Peyer's patch (tissue), 4 donors: ENCODE measurements at places on chromosomes 7 and 10.

- DNase-seq, result no peak
Measured at GRCh38 chr10:60236869-60237524, 152.7 kb downstream of the ANK3 start.

DNA sequence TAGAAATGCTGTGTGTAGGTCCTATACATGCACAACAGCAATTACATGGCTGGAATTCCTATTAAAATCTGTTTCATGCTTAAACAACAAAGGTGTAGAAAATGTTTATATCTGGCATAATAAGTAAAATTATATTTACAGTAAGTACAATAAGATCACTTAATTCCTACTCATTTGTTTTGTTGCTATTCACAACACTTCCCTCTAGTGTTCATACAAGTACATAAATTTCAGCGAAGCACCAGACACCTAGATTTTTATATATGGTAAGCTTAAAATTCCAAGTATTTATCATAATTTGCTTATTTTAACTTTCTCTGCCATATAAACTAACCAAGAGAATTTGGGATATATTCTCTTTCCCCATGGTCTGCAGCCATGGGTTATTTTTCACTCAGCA lies 51.8 kb upstream of the ANK3 start:
- DNase-seq, result no peak

DNA sequence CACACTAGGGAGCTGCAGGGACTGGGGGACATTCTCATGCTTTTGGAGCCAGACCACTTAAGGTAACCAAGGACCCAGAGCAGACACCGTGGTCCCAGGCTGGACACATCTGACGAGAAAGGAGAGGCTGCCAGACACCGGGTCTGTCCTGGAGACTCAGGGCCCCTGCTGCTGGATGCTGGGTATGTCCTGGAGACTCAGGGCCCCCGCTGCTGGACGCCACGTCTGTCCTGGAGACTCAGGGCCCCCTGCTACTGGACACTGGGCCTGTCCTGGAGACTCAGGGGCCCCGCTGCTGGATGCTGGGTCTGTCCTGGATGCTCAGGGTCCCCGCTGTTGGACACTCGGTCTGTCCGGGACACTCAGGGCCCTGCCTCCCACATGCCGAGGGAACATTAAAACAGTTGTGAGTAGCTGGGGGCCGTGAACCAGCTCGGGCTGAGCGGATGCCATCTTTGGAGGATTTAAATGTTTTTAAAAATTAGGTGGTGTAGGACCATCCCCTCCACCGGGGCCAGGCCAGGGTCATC lies 249.7 kb downstream of the DNAJB6 start:
- DNase-seq, result no peak

- no peak for DNase-seq
Measured at GRCh38 chr7:96238474-96238873, 83.4 kb downstream of the SLC25A13 start.

DNA sequence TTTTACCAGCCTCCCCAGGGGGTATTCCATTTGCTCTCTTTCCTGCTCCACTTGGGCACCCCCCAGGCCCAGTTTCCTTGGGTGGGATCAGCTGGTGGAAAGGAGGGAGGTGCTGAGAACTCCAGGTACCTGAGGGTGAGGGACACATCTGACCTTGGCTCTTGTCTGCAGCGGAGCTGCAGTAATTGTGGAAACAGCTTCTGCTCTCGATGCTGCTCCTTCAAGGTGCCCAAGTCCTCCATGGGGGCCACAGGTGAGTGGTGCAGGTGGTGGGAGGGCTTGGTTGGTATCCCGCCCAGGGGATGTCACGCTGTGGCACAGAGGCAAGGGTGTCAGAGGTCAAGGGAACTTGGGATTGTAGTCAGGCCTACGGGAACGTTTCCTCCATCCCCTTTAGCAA lies 14.3 kb downstream of the SFRP5 start:
- no peak for DNase-seq

DNA sequence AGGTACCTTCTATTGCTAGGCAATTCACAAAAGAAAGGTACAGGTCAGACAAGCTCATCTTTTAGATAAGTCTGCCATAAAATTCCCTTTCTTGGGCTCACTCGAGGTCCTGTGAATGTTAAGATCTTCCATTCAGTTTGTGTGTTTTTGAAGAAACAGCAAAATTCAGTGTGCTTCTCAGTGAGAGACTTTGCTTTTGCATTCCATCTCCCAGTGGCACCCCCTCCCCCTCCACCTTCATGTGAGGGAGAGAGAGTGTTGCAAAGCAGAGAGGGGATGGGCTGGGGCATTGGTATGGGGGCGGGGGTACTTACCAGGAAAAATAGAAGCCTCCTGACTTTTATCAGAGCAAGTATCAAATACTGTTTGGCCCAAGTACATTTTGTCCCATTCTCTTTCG lies 3.8 kb upstream of the TECTB start:
- no peak for DNase-seq

GRCh38 chr10:31058795-31059703 lies 27.4 kb upstream of the ZNF438 start:
- DNase-seq, result no peak

DNA sequence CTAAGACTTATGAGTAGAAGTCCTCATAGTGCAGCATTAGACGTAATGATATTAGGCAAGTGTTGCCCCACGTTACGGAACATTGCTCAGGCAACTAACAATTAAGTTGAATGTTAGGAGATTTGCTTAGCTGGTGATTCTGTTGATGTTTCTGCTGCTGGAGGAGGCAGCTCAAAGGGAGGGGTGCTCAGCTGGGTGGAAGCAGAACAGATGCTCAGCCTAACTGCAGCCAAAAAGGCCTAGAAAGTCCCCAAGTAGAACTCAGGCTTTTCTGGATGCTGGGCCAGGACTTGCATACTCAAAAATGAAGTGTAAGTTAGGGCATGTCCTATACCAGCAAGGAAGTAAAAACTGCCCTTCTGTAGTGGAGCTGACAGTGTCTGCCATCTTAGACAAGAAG lies 201.4 kb downstream of the ADRA2A start:
- DNase-seq, result no peak

DNA sequence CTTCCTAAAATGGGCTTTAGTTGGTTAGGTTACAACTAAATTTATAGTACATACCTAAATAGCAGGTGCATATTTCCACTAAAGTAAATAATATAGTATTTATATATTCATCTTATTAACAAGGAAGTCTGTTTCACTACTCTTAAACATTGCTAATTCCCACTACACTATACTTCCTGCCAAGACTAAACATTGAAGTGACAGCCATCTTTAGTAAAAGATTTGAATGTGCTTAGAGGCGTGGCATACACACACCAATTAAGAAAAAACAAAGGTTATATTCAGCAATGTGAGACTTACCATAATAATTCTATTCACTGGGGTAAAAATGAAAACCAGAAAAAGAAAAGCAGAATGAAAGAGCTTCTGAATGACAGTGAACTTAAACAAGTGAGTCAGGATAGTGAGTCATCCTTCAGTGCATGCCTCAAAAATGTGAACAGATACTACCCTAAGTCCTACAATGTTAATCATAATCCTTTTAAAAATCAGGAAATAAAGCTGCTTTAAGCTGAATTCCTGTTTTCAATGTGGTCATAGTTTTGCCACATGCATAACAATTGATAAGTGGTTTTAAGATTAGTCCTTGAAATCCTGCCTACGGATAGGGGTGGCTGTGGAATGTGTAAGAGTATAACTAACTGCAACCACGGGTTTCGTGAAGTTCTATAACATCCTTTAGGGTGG lies 59.4 kb downstream of the USP6NL start:
- DNase-seq, result no peak

DNA sequence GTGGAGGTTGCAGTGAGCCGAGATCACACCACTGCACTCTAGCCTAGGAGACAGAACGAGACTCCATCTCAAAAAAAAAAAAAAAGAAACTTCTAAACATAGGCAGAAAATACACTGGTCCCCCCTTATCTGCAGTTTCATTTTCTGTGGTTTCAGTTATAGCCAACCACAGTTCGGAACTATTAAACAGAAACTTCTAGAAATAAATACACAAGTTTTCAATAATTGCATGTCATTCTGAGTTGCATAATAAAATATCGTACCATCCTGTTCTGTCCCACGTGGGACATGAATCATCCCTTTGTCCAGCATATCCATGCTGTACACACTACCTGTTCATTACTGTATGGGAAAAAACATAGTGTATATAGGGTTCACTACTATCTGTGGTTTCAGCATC lies 8.0 kb downstream of the XRCC2 start:
- no peak for DNase-seq

DNA sequence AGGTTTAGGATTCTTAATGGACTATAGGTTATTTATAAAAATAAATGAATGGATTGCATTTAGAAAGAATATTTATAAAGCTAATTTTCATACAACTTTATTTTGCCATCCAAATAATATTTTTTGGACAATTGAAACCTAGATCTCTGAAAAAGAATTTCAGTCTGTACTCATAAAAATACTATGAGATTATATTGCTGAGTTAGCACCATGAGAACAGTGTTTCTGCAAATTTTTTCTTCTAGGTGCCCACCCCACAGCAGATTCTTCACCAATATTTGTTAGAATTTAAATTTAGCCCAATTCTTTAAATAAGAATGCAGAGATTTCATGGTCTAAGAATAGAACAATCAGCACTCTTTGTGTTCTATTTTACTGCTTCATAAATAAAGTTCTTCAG lies 85.6 kb upstream of the TEX47 start:
- no peak for DNase-seq

DNA sequence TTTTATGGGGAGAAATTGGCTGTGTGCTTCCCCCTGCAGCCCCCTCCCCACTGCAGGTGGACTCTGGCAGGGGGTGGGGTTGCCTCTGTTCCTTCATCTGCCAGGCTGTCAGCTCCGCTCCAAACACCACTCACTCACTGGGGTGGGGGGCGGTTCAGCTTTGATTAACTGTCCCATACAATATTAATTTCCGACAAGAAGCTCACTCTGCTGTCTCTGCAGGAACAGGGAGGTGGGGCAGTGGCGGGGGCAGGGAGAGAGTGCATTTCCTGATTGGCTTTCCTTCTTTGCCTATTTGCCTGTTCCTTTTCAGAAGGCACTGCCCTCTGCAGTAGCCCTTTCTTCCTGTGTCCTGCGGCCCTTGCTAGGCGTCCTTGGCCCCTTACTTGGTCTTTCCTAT lies 500.8 kb downstream of the PLXNA4 start:
- DNase-seq, result no peak

DNA sequence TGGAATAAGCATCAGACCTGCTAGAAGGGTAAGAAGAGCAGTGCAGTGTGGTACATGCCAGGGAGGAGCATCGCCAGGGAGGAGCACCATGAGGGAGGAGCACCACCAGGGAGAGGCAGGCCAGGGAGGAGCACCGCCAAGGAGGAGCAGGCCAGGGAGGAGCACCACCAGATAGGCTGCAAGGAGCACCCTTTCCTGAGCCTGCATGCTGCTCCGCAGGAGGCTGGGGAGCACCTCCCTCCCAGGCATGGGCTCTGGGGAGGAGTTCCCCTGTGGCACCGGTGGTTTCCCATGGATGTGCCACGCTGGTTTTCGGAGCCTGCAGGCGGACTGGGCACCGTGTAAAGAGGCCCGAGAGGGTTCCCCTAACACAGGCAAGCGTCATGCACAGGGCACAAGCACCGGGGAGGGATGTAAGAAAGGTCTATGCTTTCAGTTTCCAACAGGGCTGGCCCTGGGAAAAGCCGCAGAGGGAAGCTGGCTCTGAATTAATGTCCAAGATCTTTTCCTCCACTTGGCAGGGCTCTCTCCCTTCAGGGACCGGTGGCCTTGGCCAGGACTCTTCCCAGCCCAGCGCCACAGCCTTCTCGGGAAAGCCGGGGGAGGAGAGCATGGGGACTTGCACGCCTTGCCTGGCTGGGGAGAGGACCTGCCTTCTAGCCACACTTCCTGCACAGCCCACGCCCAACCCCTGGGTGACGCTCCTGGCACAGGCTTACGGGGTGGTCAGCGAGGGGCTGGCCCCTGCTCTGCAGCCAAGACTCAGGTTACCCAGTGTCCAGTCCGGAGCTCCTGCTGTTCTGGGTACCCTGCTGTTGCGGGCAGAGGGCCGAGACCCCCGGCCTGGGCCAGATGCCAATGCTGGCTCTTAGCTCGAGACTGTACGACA lies 11.5 kb upstream of the GPER1 start:
- DNase-seq, result no peak

DNA sequence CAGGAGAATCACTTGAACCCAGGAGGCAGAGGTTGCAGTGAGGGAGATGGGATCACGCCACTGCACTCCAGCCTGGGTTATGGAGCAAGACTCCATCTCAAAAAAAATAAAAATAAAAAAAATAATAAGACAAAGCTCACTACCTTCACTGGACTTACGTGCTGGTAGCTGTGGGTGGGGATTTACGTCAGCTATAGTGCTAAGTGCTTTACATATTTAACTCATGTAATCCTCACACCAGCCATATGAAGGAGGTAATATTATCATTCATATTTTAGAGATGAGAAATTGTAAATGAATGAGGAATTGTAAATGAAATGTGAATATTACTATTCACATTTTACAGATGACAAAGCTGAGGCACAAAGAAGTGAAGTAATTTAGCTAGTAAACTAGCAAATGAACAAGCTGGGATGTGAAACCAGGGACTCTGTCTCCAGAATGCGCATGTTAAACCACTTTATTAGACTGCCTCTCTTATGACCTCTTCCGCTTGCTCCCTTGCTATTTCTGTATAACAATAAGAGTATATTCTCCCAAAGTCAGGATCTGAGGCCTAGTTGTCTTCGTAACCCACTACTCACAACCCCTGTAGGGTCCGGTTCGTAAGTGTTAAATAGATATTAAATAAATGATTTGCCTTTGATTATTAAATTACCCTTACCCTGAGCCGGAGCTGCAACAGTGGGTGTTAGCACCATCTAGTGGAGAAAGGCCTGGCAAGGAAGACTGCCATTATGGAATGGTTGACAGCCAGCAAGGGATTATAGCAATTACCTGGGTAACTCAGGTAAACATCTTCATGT lies 70.2 kb downstream of the HTR7 start:
- no peak for DNase-seq

DNA sequence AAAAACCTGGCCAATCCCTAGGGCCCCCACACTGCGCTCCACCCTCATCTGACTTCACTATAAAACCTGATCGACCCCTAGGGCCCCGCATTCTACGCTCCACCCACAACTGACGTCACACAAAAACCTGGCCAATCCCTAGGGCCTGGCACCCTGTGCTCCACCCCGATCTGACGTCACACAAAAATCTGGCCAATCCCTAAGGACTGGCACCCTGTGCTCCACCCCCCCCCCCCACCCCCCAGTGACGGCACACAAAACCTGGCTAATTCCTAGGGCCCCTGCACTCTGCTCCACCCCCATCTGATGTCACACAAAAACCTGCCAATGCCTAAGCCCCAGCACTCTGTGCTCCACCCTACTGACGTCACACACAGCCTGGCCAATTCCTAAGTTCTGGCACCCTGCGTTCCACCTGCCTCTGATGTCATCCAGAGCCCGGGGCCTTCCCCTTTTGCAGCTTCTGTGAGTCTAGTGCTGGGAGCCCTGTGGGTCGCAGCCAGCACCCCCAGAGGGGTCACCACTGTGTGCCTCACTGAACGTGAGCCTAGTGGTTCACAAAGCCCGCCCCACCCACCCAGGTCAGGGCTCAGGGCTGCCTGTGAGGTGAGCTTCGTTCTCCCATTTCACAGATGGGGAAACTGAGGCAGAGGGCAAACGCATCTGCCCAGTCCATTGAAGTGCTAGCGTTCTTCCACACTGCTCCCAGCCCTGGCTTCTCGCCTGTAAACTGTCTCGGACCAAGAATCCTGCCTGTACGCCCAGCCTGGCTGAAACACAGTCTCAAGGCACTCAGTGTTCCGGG lies 40.6 kb downstream of the MICALL2 start:
- DNase-seq, result no peak

- DNase-seq, result no peak
Measured at GRCh38 chr10:14086596-14086995, 244.1 kb downstream of the FRMD4A start.
